Upper lobe of left lung (tissue), 6 donors: ENCODE measurements at places on chromosomes 1 and 21. TPM values are rescaled to one million over a fixed set of nuclear protein-coding genes. Genes with fewer than 3 reads are reported as not detected.

DNA sequence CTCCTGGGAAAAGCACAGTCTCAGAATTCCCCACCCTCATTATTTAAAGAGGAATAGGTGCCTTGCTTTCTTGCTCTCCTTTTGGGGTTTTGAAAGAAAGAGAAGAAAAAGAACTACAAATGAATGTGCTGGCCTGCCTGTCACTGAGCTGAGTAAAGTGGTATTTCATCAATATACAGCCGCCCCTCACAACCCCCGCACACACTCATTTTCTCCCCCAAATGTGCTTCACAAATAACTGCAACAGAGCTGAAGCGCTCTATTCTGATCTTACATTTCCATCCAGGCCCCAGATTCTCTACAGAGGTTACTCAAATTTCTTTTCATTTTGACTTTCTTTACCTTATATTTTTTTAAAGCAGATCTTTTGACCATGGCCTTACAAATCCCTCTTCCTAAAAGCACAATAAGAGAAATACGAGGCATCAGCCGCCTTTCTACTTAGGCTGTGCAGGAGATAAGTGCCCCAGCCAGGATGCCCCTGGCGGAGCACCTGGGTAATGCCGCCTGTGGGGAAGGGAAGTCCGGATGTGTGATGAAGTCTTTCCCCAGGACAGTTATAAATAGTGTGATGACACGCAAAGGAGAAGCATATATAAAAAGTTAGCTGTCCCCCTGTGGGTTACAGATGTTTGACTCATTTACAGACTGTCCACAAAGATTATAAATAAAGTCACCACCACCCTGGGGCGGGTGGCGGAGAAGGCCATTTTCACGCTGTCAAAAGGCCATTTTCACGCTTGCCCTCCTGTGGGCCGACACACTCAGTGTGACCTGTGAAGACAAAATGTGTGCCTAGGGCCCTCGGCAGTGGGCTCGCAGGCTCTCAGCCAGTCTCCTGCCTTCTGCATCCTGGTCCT is 6.5 kb downstream of the KCNN3 start:
- no peaks in the 10 kb centered on the region for H3K27me3 ChIP-seq
- no peak for DNase-seq
- no peak overlapping the region for H3K27ac ChIP-seq
- no peaks in the 10 kb centered on the region for H3K36me3 ChIP-seq
- peaks cover 7% of the 10 kb centered on the region for H3K4me1 ChIP-seq
- H3K4me3 ChIP-seq: no peak overlapping the region

- no peaks in the 10 kb centered on the region for H3K27me3 ChIP-seq
- H3K27ac ChIP-seq: no peak overlapping the region
- DNase-seq: no peak
- H3K4me1 ChIP-seq: no peaks in the 10 kb centered on the region
Measured at GRCh38 chr21:42086969-42087368, 15.9 kb downstream of the UMODL1 start.

GRCh38 chr1:107622966-107623365 is 342.0 kb downstream of the VAV3 start:
- H3K27me3 ChIP-seq: no peaks in the 10 kb centered on the region
- H3K4me3 ChIP-seq: no peak overlapping the region

DNA sequence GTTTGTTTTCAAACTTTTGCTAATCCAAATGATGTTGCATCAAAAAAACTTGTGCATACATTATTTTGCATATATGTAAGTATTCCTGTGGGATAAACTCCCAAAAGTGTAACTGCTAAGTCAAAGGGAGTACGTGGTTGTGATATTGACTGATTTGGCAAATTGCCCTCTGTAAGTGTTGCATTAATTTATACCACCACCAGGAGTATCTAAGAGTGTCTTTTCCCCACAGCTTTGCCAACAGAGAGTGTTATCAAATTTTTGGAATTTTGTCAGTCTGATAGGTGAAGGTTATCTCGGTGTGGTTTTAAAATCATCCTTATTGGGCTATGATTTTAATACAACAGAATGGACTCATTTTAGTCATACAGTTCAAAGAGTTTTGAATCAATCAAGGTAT is 30.1 kb upstream of the PARP1 start:
- no peaks in the 10 kb centered on the region for H3K36me3 ChIP-seq
- no peak overlapping the region for H3K27ac ChIP-seq
- H3K27me3 ChIP-seq: no peaks in the 10 kb centered on the region
- H3K4me1 ChIP-seq: no peaks in the 10 kb centered on the region
- no peak for DNase-seq
- H3K4me3 ChIP-seq: no peak overlapping the region

LCE1E gene
- total RNA-seq: not detected

DNA sequence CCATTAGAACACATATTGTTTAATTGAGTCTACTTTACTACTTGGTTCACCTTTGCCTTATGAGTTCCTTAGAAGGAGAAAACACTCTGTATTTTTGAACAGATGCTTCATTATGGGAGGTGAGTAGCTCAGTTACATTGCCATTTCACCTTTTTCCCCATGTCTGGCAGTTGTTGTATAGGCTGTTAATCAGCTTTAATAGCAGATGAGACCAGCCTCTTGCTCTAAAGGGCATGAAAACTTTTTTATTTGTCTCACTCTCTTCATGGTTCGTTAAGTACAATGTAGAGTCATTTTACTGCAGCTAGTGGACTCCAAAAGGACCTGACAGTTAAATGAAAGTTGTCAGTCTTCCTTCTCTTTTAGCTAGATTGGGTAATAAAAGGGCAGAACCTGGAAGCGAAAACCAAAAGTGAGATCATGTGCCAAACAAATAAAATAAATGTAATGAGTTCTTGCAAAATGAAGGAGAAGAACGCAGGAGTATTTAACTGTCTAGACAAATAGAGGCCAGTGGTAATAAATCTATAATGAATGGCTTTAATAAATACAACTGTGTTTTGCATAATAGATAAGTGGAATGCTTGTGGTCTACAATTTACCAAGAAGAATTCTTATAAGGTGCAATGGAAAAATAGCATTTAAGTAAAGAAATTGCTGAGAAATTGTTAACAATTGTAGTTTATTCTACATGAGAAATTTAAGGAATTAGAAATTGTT is 180.0 kb upstream of the NEGR1 start:
- H3K36me3 ChIP-seq: no peaks in the 10 kb centered on the region
- H3K27ac ChIP-seq: no peak overlapping the region
- no peak overlapping the region for H3K4me3 ChIP-seq
- no peaks in the 10 kb centered on the region for H3K4me1 ChIP-seq
- no peaks in the 10 kb centered on the region for H3K27me3 ChIP-seq
- no peak for DNase-seq

GBP4 gene
- 15.7 TPM for total RNA-seq

DNA sequence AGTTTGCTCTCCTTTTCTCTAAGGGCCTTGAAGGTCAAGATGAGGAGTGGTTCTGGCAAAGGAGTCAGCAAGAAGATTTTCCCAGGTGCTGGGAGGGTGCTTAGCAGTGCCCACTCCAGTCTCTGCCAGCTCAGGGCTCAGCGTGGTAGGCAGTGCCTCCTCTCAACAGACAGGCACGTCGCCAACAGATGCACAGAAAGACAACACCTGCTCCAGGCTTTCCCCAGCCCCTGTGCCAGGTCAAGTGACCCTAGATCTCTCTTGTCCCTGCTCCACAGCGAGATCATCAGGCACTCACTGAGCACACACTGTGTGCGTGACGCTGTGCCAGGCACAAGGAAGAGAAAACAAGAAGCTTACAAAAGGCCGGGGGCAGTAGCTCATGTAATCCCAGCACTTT is 86.0 kb downstream of the CASZ1 start:
- H3K27ac ChIP-seq: peak overlapping the region; percentile 53
- peaks cover 8% of the 10 kb centered on the region for H3K4me1 ChIP-seq
- no peaks in the 10 kb centered on the region for H3K27me3 ChIP-seq
- DNase-seq: peak; percentile 65

- DNase-seq: no peak
- H3K36me3 ChIP-seq: no peaks in the 10 kb centered on the region
- no peaks in the 10 kb centered on the region for H3K27me3 ChIP-seq
- H3K4me3 ChIP-seq: peak overlapping the region; percentile 79
Measured at GRCh38 chr1:41361495-41362356, 492 bp downstream of the FOXO6 start.

GRCh38 chr1:56539520-56539931 is 39.8 kb downstream of the PLPP3 start:
- H3K27me3 ChIP-seq: no peaks in the 10 kb centered on the region
- no peak for DNase-seq
- peaks cover 6% of the 10 kb centered on the region for H3K4me1 ChIP-seq

GRCh38 chr1:2635361-2636010 is 2.7 kb upstream of the MMEL1 start:
- no peak overlapping the region for H3K4me3 ChIP-seq
- H3K4me1 ChIP-seq: no peaks in the 10 kb centered on the region
- H3K27ac ChIP-seq: no peak overlapping the region
- DNase-seq: no peak
- H3K36me3 ChIP-seq: no peaks in the 10 kb centered on the region
- H3K27me3 ChIP-seq: peaks cover 13% of the 10 kb centered on the region

- no peaks in the 10 kb centered on the region for H3K4me1 ChIP-seq
- no peak for DNase-seq
- no peaks in the 10 kb centered on the region for H3K27me3 ChIP-seq
- H3K4me3 ChIP-seq: no peak overlapping the region
Measured at GRCh38 chr1:38958967-38959366, 17.3 kb upstream of the RHBDL2 start.

F13B gene
- total RNA-seq: not detected

DNA sequence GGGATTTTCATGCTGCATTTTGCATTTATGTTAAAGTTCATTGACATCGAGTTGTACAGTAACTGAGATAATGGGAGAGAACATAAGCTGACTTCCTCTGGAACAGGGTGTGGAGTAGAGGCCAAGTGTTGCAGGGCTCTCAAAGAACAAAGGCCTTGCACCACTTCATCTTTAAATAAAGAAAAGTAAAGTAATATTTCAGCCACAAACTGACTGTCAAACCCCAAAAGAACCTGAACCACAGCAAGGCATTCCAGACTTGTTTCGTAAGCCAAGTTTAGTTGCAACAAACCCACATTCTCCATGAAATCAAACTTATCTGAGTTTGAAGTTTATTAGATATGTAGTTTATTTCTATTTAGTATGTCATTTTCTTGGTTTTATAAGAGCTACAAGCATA is 19.1 kb upstream of the HMGCS2 start:
- H3K36me3 ChIP-seq: no peaks in the 10 kb centered on the region
- no peaks in the 10 kb centered on the region for H3K27me3 ChIP-seq
- DNase-seq: no peak

- DNase-seq: no peak
- no peaks in the 10 kb centered on the region for H3K27me3 ChIP-seq
- no peak overlapping the region for H3K4me3 ChIP-seq
- peaks cover 3% of the 10 kb centered on the region for H3K4me1 ChIP-seq
- H3K36me3 ChIP-seq: no peaks in the 10 kb centered on the region
- H3K27ac ChIP-seq: no peak overlapping the region
Measured at GRCh38 chr21:15015622-15016471, 49.0 kb downstream of the NRIP1 start.

EPHB2 gene
- total RNA-seq: 4.4 TPM
